ENCODE measurements at places on chromosomes 5 and 9.

- DNase-seq = no peak
Measured at GRCh38 chr9:129161534-129161837, 16.6 kb downstream of the IER5L start.

- no peak for DNase-seq
Measured at GRCh38 chr5:30781643-30782042, 411.8 kb upstream of the CDH6 start.

GRCh38 chr9:138102246-138103051, 224.9 kb downstream of the CACNA1B start:
- DNase-seq = no peak

- DNase-seq = no peak
Measured at GRCh38 chr5:14503681-14504331, 77.8 kb upstream of the OTULINL start.

- no peak for DNase-seq
Measured at GRCh38 chr5:141504216-141504615, 15.3 kb downstream of the PCDHGC5 start.

DNA sequence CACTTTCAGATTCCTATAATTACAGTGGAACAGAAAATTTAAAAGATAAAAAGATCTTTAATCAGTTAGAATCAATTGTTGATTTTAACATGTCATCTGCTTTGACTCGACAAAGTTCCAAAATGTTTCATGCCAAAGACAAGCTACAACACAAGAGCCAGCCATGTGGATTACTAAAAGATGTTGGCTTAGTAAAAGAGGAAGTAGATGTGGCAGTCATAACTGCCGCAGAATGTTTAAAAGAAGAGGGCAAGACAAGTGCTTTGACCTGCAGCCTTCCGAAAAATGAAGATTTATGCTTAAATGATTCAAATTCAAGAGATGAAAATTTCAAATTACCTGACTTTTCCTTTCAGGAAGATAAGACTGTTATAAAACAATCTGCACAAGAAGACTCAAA, 29.5 kb downstream of the ZFYVE16 start:
- no peak for DNase-seq

DNA sequence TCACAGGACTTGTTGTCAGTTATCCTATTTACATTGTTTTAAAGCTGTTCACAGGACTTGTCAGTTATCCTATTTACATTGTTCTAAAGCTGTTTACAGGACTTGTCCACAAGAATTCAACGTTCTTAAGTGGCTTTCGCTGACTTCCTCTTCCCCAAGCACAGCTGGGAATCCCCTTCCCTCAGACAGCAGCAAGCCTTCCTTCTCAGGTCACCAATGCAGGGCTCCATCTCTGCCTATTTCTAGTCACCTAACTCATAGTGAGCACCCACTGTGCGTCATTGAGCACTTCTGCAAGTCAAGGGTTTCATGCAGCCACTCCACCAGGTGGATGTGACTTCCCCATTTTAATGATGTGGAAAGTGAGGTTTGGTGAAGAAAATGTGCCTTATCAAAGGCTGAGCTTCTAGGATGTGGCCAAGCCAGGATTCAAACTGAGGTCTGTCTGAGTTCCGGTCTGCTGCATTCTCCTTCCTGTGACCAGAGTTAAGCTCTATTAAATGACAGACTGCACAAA, 109.8 kb upstream of the ZNF462 start:
- DNase-seq = no peak

DNA sequence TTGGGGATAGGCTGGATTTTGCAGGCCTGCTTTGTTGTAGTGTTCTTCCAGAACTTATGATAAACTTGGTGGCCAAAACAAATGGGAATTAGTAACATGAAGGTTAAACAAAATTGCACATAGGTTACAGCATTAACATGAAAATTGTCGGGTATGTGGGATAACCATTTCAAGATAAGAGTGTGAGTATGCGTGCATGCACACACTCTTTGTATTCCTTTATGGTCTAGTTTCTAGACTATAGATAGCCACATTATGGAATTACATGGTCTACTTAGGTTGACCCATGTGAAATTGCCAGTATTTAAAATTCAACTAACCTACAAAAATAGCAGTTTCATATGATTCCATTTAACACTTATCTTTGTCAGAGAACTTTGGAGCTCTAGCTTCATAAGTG, 1.4 kb downstream of the HMGCR start:
- DNase-seq = no peak

GRCh38 chr5:102627315-102627714, 127.8 kb upstream of the PAM start:
- DNase-seq = no peak

DNA sequence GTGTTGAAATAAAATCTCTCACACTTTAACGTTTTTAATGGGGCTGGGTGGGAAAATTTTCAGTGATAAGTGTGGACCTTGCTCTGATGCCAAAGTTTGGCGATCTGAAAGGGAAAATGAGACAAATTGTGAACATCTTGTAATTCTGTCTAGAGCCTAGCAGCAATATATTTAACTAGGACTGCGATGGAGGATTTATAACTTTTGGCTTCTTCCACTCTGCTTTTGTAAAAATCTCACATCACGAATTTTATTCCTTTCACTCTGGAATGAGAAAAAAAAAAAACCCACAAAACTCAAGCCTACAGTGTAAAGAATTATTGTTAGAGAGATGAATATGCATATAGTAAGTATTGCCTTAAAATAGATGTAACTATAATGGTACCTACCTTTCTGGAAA, 19.9 kb downstream of the CCNH start:
- DNase-seq = no peak

GRCh38 chr9:74379718-74380117, 117.4 kb upstream of the RORB start:
- DNase-seq = no peak

DNA sequence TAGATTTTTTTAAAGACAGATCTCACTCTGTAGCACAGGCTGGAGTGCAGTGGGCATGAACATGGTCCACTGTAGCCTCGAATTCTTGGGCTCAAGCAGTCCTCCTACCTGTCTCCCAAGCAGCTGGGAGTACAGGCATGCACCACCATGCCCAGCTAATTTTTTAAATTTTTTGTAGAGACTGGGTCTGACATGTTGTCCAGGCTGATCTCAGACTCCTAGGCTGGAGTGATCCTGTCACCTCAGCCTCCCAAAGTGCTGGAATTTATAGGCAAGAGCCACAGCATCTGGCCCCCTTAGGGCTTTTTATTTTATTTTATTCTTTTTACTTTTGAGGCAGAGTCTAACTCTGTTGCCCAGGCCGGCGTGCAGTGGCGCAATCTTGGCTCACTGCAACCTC, 56.4 kb downstream of the NSD1 start:
- no peak for DNase-seq

DNA sequence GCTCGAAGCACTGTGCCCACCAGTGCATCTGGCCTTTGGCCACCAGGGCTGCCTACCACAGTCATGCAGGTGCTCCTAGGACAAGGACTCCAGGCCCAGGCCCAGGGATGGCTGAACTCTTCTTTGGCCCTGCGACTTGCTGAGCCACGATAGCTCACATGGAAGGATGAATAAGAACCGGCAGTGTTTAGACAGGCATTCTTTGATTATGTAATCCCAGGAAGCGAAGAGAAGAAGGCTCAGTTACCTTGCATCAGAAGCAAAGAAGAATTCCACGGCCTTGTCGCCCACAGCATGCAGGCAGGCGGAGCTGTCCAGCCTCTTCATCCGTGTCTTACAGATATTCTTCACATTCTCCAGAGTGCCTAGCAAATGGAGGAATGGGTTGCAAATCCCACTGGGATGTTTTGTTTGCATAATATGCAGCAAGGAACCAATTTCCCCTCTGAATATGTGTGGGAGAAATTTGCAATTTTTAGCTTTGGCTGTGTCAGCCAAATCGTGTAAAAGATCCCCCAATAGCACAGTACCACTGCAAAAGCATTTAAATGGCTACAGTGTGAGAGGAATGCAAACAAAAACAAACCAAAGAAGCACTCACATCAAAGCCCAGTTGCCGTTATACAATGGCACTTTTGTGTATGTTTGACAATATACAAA, 29.1 kb downstream of the GFPT2 start:
- no peak for DNase-seq

GRCh38 chr5:106906199-106906598, 764.5 kb downstream of the EFNA5 start:
- DNase-seq = no peak

GRCh38 chr9:4010309-4010708, 289.6 kb downstream of the GLIS3 start:
- DNase-seq = no peak

DNA sequence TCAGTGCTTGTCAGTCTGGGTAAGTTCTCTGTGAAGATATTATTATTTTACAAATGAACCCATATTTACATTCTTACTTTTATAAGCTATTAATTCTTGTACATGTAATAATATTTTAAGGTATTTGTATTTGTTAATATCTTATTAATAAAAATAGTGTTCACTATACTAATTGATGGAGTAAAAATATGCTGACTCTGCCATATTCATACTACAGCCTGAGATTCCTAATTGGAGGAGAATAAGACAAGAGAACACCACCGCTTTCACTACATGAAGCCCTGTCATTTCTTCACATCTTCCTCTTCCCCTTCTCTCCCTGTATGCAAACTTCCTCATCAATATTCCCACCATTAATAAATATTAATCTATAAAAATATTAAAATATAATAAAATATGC, 167.6 kb upstream of the TUSC1 start:
- DNase-seq = no peak

DNA sequence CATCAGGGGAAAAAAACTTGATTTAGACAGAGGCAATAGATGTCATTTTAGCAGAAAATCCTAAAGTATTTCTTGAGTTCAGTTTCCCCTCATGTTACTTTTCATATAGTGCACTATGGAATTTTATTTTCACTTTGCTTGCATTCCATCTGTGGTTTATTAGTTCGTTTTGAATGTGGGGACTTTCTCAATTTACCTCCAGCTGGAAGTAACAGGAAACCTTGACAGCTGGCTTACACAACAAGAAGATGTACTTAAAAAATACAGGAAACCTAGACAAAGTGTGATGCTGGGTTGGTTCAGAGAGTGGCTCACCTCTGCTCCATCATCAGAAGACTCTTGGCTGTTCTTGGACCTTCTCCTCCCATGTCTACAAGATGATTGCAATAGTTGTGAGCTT, 567.0 kb downstream of the CETN3 start:
- no peak for DNase-seq

DNA sequence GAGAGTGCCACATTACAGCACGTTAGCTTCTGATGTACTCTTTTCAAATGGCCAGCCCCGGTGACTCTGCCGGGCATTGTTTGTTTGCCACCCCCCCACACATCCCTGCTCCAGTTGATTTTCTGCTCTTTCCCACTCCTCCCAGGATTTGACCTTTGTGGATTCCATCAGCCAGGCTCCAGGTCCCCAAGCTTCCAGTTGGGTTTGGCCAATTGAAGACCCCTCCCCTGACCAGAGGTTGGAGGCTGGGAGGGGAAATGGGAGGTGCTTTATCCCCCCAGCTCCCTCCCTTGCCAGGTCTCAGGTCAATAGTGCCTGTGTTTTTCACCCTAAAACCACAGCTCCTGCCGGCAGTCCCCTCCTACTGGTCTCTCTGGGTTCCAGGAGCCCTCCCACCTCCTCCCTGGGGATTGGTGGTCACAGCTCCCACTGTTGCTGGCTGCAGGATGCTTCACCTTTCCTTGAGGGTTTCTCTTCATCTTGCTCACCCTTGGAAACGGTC, 34.9 kb downstream of the IRF1 start:
- DNase-seq = no peak

GRCh38 chr5:51201024-51201423, 182.2 kb upstream of the ISL1 start:
- DNase-seq = no peak

GRCh38 chr5:135600152-135600570, 21.4 kb upstream of the CXCL14 start:
- no peak for DNase-seq

All from cortex of kidney (tissue), 1 donor.